ENCODE measurements at places on chromosomes 7 and 10.

- peaks cover 8% of the 10 kb centered on the region for H3K4me1 ChIP-seq
- H3K27me3 ChIP-seq: no peaks in the 10 kb centered on the region
- H3K4me3 ChIP-seq: no peak overlapping the region
- H3K36me3 ChIP-seq: peaks cover 5% of the 10 kb centered on the region
Observed at GRCh38 chr10:74434547-74434946, 283.5 kb downstream of the ADK start.

DNA sequence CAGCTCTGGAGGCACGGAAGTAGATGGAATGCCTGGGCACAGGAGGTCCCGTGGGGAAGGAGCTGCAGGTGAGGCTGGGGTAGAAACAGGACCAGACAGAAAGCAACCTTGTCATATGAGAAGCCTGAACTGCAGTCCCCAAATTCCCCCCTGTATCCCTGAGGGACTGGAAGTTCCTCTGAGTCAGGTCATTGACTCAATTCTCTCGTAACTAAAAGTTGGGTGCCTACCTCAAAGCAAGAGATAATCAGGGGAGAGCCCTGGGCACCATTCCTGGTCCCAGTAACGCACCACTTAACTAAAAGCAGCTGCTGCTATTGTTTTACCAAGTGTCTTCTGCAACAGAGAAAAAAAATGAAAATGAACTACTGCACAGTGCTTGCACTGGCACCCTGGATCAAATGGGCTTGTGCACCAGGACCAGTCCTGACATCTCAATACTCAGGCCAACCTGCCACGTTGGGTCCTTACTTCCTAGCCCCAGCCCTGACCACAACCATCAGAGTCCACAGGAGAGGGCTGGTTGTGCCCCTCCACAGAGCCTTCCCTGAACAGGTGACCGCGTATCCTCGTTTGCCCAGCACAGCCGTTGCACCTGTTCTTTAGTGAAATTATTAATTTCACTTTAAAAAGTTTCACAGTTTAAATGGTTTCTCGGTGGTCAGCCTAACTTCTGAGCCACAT, 79.3 kb downstream of the GRID1 start:
- no peaks in the 10 kb centered on the region for H3K36me3 ChIP-seq
- no peaks in the 10 kb centered on the region for H3K4me1 ChIP-seq
- H3K4me3 ChIP-seq: no peak overlapping the region

DNA sequence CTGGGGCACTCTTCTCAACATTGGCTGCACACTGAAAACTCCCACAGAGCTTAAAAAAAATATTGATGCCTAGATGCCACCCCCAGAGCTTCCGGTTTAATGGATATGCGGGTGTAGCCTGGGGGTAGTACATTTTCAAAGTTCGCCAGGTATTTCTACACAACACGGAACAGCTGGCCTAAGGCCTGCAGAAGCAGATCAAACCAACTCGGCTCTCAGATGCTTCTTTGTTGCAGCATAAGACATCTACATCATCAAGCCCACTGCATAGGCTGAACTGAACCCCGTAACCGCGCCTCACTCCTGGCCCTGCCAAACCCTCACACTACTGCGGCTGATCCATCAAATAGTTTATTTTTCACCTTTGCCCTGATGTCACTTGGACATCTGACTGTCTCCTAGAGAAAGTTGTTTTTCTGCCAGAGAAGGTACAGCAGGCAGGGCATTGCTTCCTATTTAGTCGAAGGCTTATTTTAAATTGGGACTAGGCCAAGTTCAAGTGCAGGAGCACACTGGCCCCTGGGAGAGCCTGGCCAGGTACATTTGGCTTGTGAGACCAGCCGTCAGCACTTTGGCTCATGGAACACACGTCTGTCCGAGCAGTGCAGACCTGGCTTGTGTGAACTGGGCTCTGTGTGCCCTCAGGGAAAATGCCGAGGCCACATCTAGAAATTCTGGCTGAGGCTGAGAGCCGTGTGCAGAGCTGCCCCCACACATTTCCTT, 113.3 kb downstream of the TACC2 start:
- H3K27ac ChIP-seq: no peak overlapping the region
- H3K4me3 ChIP-seq: no peak overlapping the region
- H3K27me3 ChIP-seq: no peaks in the 10 kb centered on the region
- H3K4me1 ChIP-seq: no peaks in the 10 kb centered on the region
- no peaks in the 10 kb centered on the region for H3K36me3 ChIP-seq

DNA sequence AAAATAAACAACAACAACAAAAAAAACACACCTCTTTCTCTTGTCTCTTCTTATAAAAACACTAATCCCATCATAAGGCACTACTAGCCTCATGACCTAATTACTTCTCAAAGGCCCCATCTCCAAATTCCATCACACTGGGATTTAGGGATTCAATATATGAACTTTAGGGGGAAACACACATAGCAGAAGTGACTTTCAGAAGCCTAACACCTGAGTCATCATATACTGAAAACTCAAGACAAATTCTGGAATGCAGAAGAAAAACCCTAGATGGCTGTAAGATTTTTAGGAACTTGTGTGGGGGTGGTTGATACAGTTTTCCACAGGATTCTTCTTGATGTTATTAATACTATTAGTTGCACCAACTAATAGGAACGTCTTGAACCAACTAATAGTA, 33.7 kb upstream of the CSTF2T start:
- no peaks in the 10 kb centered on the region for H3K4me1 ChIP-seq
- DNase-seq: no peak
- H3K27me3 ChIP-seq: peaks cover 6% of the 10 kb centered on the region
- no peak overlapping the region for H3K27ac ChIP-seq

DNA sequence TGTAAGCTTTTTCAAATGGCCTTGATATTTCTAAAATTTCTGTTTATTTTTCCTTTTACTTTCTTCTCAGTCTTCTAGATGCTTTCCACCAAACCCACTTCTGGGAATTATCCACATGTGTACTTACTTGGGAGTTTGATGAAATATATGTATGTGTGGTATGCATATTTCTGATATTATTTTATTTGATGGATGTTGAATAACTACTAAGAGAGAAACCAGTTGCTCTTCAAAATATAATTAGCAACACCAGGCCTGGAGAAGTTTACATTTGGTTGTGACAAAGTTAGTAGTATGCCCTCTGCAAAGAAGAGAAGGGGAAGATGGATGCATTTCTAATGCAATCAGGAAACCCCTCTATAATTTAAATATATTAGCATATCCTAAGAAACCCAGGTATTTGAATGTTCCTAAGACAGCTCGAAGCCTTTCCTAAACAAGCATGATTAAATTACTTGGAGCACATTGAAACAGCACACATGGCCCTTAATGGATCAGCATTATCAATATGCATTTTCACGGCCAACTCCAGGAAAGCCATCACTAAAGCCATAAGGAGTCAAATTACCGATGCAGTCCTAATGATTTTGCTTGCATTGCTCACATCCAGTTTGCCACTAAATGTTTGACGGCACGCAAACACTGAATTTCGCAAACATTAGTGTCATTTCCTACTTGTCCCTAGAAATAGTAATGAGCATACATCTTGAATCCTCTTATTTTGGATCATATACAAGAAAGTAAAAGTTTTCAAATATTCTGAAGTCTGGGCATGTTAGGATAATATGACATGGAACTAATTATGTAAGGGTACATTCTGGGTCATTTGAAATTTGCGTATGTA, 393.8 kb downstream of the EXOC4 start:
- H3K27me3 ChIP-seq: no peaks in the 10 kb centered on the region
- H3K36me3 ChIP-seq: peaks cover 1% of the 10 kb centered on the region
- no peaks in the 10 kb centered on the region for H3K4me1 ChIP-seq
- no peak for DNase-seq

GRCh38 chr10:114634609-114634979, 23.5 kb downstream of the ABLIM1 start:
- H3K27ac ChIP-seq: no peak overlapping the region
- H3K27me3 ChIP-seq: peaks cover 45% of the 10 kb centered on the region
- no peak for DNase-seq
- no peak overlapping the region for H3K4me3 ChIP-seq
- no peaks in the 10 kb centered on the region for H3K36me3 ChIP-seq

- peaks cover 22% of the 10 kb centered on the region for H3K4me1 ChIP-seq
- peaks cover 2% of the 10 kb centered on the region for H3K27me3 ChIP-seq
- peaks cover 12% of the 10 kb centered on the region for H3K36me3 ChIP-seq
- DNase-seq: no peak
Observed at GRCh38 chr10:74960670-74961069, 134.3 kb downstream of the KAT6B start.

- H3K4me1 ChIP-seq: no peaks in the 10 kb centered on the region
- no peak overlapping the region for H3K4me3 ChIP-seq
- no peak overlapping the region for H3K27ac ChIP-seq
- H3K36me3 ChIP-seq: no peaks in the 10 kb centered on the region
- no peaks in the 10 kb centered on the region for H3K27me3 ChIP-seq
Observed at GRCh38 chr7:50731703-50732582, 50.8 kb downstream of the GRB10 start.

DNA sequence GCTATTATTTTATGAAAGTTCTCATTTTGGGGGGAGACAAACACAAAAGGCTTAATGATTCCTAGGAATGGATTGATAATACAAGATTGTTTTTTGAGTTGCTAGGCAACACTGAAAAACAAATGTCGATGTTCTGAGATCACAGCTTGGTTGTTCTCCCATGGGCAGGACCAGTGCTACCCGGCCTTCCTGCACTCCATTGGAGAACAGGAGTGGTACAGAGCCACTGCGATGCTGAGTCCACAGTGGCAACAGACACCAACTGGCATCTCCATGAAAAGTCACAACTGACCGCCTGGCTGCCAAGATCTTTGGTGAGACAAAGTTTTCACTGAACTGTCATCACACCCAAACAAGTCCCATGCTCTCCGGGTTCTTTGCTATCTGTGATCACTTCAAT, 68.9 kb upstream of the NMT2 start:
- H3K36me3 ChIP-seq: no peaks in the 10 kb centered on the region
- H3K27me3 ChIP-seq: peaks cover 2% of the 10 kb centered on the region
- H3K27ac ChIP-seq: no peak overlapping the region

DNA sequence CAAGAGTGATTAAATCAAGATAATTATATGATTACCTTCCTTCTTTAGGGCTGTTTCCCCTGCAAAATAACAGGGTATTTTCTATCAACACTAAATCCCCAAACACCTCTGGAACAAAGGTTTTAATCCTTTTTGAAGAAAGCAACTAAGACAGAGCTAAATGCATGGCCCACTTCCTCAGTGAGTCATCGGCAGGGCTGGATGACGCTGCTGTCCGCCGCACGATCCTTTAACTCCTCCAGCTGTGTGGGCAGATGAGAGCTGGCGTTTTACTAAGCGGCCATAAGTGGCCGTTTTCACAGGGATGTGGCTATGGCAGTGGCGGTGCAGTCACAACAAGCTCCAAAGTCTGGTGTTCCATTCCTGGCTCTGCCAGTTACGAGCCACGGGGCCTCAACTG, 76.0 kb upstream of the C1QL3 start:
- no peak overlapping the region for H3K27ac ChIP-seq
- no peaks in the 10 kb centered on the region for H3K4me1 ChIP-seq
- peaks cover 2% of the 10 kb centered on the region for H3K36me3 ChIP-seq
- no peaks in the 10 kb centered on the region for H3K27me3 ChIP-seq
- H3K4me3 ChIP-seq: no peak overlapping the region
- DNase-seq: no peak

GRCh38 chr10:122263971-122264370, 7.1 kb upstream of the BTBD16 start:
- H3K27me3 ChIP-seq: peaks cover 5% of the 10 kb centered on the region
- DNase-seq: no peak
- H3K36me3 ChIP-seq: no peaks in the 10 kb centered on the region
- no peaks in the 10 kb centered on the region for H3K4me1 ChIP-seq

DNA sequence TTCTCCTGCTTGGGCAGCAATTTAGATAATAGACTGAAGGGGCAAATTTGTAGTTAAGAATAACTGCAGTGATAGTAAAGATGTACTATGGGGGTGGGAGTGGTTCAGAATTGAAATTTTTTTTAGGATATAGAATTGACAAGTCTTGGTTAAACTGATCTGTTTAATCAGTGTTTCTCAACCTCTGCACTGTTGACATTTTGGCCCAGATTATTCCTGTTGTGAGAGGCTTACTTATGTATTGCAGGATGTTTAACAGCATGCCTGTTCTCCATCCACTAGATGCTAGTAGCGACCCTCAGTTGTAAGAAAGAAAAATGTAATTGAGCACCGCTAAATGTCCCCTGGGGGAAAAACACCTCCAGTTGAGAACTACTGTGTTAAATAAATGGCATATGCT, 176.5 kb downstream of the CCDC7 start:
- no peak overlapping the region for H3K4me3 ChIP-seq
- no peaks in the 10 kb centered on the region for H3K4me1 ChIP-seq
- H3K36me3 ChIP-seq: peaks cover 2% of the 10 kb centered on the region
- DNase-seq: no peak

GRCh38 chr10:21260506-21261149, 264.9 kb downstream of the SKIDA1 start:
- no peaks in the 10 kb centered on the region for H3K27me3 ChIP-seq
- DNase-seq: no peak
- no peaks in the 10 kb centered on the region for H3K4me1 ChIP-seq
- no peak overlapping the region for H3K27ac ChIP-seq
- H3K4me3 ChIP-seq: no peak overlapping the region

DNA sequence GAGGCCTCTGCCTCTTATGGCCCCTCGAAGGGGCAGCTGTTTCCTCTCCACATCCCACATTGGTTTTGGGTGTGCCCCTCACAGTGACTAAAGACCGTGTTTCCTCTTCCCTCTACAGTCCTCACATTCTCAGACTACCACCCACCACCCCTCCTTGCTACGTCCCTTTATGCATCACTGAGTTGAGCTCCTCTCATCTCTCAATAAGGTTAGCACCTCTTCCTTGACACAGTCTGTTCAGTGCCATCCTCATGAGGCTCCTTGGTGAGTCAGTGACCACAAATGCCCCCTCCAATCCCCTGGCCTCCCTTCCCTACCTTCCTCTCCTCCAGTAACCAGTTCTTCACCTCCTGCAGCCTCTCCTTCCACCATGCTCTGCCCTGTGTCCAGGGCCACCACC, 239.1 kb upstream of the MYO3A start:
- no peak overlapping the region for H3K4me3 ChIP-seq
- H3K27ac ChIP-seq: no peak overlapping the region
- no peaks in the 10 kb centered on the region for H3K27me3 ChIP-seq
- H3K36me3 ChIP-seq: no peaks in the 10 kb centered on the region

DNA sequence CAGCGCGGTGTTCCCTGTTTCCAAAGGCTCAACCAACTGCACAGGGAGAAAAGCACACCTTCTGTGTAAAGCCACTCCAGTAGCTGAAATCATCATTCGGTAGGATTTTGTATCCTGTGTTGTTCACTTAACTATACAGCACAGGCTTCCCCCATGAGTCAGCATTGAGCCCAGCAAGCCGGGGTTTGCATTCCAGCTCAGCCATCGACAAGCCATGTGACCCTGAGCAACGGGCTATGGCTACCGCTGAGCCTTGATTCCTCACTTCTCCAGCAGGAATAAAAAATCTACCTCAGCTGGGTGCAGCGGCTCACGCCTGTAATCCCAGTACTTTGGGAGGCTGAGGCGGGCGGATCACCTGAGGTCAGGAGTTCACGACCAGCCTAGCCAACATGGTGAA, 44.1 kb upstream of the ATP6V0A4 start:
- H3K27me3 ChIP-seq: peaks cover 11% of the 10 kb centered on the region
- H3K4me1 ChIP-seq: no peaks in the 10 kb centered on the region
- H3K36me3 ChIP-seq: no peaks in the 10 kb centered on the region
- H3K27ac ChIP-seq: no peak overlapping the region
- no peak overlapping the region for H3K4me3 ChIP-seq

Measured in activated T-helper 1 cell treated with anti-CD3 and anti-CD28 coated beads, Interleukin-12 subunit alpha, Interleukin-12 subunit beta, Interleukin-2, Interleukin-4 antibody, amounts not matched to agents 30 ng/mL and 10 ng/mL and 1 ng/mL, durations not matched to agents 14 hours and 24 hours and 36 hours (primary cell).